ENCODE measurements at places on chromosomes 7 and 10.

- DNase-seq: no peak
Observed at GRCh38 chr10:31885971-31886370, 42.7 kb downstream of the ARHGAP12 start.

GRCh38 chr10:124596116-124596785 lies 134.6 kb downstream of the LHPP start:
- no peak for DNase-seq

GRCh38 chr10:64086083-64086767 lies 565.0 kb downstream of the REEP3 start:
- peak; percentile 40 for DNase-seq

DNA sequence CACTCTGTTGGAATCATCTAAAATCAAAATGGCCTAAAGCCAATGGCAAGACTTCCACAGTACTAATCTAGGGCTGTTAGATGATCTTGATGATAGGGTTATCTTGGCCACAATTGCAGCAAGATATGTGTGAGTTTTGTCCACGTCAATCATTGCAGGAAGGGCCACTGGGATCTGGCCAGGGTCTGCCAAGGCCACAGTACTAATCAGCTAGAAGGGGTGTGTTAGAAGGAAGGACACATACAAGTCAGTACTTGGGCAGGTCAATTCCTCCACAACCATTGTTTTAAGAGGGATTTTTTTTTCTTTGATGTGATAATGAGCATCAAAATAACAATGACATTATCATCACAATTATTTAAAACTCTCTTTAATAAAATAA lies 1.6 kb downstream of the LMOD2 start:
- DNase-seq: no peak

DNA sequence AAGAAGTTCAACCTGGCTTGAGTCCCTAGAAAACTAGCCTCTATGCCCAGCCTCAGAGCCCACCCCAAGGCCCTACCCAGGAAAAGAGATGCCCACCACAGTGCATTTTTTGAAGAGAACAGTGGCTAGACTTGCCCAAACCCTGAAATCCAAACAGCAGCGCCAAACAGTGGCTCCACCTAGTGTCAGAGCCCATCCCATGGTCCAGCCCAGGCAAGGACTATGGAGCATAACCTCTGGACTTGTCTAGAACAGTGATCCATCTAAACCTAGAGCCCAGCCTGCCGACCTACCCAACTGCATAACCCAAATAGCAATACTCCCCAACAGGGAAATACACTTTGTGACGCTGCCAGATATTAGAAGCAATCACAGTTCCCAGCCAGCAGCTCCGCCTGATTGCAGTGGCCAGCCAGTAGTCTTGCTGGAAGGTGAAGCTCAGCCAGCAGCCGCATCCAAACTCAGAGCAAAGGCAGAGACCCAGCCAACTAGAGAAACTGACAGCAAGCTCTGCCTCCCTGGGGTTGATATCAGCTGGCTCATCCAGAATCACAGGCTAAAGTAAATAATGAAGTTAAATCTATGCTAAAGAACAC lies 44.5 kb downstream of the HBP1 start:
- DNase-seq: no peak

DNA sequence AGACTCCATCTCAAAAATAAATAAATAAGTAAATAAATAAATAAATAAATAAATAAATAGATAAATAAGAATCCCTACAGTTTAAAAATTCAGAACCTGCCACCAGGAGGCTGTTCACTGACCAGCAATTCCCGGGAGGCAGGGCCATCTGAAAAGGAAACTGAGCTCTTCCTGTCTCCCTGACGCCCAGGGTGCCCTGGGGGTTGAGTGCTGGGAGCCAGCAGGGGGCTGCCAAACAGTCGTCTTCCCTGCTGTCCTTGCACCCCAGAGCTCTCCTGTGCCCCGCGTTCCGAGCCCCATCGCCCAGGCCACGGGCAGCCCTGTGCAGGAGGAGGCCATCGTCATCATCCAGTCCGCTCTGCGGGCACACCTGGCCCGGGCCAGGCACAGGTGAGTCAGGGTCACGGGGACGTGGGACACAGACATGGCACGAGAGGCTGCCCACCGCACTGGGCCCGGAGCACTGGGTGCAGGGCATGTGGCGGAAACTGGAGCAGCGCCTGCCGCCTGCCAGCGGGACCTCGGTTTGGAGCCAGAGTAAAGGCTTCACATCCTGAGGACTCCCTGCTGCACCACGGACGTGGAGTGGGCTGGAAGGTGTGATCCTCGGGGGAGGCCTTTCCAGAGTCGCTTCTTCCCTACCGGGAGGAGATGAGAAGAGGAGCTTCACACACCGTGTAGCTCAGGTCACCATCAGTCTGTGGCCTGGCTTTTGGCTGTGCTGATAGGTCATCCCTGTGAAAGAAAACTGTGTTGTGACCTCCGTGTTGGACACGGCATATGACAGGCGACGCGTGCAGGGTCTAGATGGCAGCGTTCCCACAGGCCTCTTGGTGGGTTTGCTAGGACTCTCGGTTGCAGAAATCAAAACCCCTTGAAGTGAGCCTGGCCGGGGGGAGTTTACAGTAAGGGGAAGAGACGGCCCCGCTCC lies 25.9 kb upstream of the TTYH3 start:
- no peak for DNase-seq

GRCh38 chr10:25113191-25114035 lies 61.4 kb upstream of the GPR158 start:
- peak; percentile 82 for DNase-seq

- no peak for DNase-seq
Observed at GRCh38 chr10:29773675-29774091, 138.9 kb upstream of the SVIL start.

- no peak for DNase-seq
Observed at GRCh38 chr7:128123291-128124037, 92.2 kb upstream of the LRRC4 start.

DNA sequence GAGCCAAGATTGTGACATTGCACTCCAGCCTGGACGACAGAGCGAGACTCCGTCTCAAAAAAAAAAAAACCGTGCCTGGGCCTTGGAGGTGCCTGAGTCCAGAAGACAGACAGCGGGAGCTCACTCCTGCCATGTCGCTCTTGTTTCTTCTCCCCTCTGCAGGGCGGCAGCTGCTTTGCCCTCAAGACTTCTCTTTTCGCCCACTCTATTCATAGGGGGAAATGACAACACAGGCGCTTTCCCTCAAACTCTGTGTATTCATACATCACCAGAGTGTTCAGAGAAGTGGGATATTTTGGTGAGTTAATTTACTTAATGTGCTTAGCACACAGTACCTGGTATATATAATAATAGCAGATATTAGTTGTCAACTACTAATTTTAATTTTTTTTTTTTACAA lies 44.5 kb downstream of the FOXK1 start:
- DNase-seq: no peak

DNA sequence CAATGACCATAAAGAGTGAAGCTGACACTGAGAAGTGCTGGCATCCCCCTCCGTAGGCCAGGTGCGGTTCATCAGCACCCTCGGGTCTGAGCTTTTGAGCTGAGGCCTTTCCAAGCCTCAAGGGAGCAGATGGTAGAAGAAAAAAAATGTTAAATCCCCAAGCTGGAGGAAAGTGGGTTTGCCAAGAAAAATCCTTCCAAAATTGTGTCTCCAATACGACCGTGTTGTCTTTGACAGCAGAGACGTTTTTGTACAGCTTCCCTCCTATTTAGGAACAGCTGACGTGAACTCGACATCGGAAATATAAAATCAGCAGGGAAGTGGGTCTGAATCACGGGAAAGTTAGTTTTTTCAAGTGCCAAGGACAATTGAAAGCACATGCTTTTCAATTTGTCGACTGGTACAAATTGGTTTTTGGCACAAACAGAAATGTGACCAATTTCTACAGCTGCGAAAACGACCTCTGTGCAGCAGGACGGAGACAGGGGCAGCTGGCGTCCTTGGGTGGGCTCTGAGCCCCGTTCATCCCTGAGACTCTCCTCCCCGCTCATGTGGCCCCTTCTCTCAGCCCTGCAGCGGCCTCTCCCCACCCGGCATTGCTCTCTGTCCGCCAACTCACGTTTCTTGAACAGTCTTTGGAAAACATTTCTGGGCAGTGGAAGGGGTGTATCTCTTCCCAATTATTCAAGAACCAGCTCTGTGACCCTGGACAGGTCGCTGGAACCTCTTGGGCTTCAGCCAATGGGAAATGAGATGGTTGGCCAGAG lies 89.9 kb downstream of the PAXIP1 start:
- DNase-seq: no peak

DNA sequence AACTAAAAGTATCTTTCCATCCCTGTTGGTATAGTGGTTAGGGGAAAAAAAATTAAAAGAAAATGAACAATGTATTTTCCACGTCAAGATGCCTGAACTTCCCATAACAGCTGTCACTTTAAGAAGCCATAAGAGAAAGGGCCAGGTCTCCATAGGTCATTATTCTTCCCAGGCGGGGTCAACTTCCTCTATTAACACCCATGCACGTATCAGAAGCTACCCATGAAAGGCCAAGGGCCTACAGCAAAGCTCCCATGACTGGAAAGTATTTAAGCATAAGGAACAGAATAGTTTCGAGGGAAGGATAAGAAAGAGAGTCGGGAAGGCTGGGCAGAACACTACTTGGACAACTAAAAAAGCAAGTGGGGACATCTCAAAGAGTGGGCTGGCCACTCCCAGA lies 40.1 kb downstream of the RBM28 start:
- DNase-seq: no peak

DNA sequence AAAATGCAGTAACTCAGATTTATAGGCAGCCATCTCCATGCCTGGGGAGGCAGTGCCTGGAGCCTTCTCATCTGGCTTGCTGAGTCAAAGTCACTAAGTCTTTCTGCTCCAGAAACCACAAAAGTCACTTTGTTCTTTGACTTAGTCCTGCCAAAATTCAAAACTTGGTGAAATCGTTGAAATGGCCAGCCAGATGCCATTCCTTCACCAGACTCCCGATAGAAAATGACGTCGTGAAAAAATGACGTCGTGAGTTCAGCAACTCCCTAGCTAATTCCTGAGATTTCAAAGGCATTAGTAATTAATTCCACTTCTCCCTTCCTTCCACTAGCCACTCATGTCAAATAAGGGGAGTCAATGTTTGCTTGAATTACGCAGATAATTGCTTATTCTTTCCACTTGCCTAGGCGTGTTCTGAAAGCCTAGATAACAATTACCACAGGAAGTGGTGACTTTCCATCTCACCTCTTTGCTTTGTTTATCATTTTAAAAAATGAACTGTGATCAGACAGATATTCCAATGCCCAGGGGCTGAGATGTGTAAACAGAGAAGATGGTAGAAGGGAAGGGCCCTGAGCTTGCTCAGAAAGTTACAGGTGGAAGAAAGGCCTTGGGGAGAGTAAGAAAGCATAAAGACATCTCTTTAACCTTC lies 48.5 kb upstream of the OSBPL3 start:
- no peak for DNase-seq

- DNase-seq: no peak
Observed at GRCh38 chr10:126500185-126500584, 111.9 kb upstream of the ADAM12 start.

DNA sequence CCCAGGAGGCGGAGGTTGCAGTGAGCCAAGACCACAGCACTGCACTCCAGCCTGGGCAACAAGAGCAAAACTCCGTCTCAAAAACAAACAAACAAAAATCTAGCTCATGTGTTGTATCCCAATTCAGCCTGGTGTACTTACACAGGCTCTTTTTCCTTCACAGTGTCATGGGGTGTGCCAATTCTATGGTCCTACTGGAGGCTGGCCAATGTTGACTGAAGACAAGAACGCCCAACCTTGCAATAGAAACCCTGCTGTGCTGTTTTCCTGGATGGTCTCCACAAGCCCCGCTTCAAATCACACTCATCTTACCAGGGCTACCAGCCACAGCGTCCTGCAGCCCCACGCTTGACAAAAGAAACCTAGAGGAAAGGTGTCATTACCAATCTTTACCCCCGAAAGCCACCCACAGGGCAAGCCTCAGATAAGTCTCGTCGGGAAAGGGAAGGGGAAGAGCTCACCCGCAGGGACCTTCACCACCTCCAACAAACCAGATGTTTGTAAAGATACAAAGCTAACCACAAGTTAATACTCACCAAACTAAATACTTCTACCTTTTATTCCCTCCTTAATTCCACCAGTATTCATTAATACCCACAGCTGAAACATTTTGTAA lies 64.8 kb downstream of the TNS3 start:
- no peak for DNase-seq

- DNase-seq: no peak
Observed at GRCh38 chr7:79590391-79590790, 136.9 kb upstream of the MAGI2 start.

GRCh38 chr10:43252166-43252782 lies 14.6 kb downstream of the RASGEF1A start:
- no peak for DNase-seq
